Fibroblast of skin of right quadriceps (primary cell): ENCODE measurements at places on chromosomes 12 and 14.

DNA sequence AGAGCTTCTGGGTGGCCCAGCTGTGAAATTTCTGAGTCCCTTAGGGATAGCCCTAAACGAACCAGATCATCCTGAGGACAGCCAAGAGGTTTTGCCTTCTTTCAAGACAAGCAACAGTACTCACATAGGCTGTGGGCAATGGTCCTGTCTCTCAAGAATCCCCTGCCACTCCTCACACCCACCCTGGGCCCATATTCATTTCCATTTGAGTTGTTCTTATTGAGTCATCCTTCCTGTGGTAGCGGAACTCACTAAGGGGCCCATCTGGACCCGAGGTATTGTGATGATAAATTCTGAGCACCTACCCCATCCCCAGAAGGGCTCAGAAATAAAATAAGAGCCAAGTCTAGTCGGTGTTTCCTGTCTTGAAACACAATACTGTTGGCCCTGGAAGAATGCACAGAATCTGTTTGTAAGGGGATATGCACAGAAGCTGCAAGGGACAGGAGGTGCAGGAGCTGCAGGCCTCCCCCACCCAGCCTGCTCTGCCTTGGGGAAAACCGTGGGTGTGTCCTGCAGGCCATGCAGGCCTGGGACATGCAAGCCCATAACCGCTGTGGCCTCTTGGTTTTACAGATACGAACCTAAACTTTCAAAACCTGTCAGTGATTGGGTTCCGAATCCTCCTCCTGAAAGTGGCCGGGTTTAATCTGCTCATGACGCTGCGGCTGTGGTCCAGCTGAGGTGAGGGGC, 38.9 kb downstream of the DAD1 start:
- peak; percentile 83 for DNase-seq

DNA sequence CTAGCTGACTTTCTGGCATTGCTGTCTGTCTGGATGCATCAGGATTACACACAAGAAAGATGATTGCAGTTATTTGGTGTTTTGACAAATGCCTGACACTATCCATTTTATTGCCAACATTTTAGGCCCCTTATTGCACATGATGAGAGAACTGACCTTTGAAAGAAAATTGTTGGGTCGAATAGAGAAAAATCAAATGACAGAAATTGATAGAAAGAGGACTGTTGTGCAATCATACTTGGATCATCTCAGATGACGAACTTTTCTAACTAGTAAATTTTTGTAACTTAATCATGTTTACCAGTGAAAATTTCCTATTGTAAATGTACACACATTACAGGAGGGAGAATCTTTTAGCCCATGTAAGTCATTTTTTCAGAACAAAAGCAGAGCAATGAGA, 251.5 kb upstream of the USP15 start:
- no peak for DNase-seq

GRCh38 chr12:2462087-2462486, 332.7 kb upstream of the FKBP4 start:
- DNase-seq, result no peak

DNA sequence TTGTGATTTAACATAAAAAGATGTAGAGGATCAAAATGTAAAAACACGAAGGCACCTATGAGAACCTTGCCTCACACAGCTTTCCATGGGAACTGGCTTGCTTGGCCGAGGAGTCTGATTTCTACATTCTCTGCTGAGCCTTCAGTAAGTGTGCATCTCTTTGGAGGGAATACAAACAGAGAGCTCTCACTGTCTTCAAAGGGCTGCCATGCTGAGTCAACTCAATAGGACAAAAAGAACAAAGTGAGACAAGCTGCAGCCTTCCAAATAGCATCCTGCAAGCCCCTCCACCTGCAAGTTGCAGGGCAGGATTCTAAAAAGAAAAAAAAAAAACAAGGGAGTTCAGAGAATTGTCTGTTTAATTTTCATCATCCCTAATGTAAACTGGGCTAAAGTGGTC, 411.9 kb downstream of the NELL2 start:
- DNase-seq, result no peak

- DNase-seq, result no peak
Measured at GRCh38 chr12:14903386-14904098, 17.9 kb upstream of the MGP start.

GRCh38 chr14:76576047-76576741, 185.1 kb upstream of the VASH1 start:
- no peak for DNase-seq

DNA sequence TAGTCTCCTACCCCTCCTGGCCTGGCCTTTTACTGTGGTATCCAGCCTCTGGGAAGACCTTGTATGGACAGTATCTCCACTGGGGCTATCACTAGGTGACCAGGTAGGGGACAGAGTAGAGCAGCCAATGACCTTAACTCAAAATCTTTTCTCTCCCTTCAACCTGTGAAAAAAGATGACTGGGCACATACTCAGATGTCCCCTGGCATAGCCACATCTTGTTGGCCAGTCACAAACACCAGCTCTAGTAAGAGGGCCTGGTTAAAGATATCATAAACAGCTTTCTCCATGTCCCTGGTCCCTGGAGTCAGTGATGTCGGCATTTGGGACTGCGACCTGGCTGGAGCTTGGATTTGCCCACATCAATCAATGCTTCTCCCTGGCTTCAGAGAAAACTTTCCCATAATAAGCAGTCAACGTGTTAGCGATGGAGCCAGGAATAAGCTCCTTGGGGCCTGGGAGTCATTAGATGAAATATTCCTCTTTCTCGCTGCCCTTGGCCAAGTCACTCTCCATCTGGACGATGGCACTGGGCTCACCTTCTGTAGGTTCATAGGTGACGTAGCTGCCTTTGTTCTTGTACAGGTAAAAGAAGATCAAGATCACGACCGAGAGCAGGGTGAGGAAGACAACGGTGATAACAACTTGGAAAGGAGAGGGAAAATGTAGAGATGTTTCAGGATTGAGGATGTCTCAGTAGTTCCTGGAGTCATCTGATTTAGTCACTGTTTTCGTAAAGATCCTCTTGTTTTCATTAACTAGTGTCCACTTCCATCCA, 7.0 kb downstream of the DAZAP2 start:
- DNase-seq, result no peak

- DNase-seq, result no peak
Measured at GRCh38 chr12:49491823-49492222, 47.0 kb upstream of the KCNH3 start.

GRCh38 chr12:96907671-96908422, 790 bp downstream of the NEDD1 start:
- no peak for DNase-seq

- DNase-seq, result no peak
Measured at GRCh38 chr12:132364348-132364902, 35.0 kb upstream of the GALNT9 start.

- DNase-seq, result no peak
Measured at GRCh38 chr12:96400631-96401075, 414 bp upstream of the CDK17 start.

DNA sequence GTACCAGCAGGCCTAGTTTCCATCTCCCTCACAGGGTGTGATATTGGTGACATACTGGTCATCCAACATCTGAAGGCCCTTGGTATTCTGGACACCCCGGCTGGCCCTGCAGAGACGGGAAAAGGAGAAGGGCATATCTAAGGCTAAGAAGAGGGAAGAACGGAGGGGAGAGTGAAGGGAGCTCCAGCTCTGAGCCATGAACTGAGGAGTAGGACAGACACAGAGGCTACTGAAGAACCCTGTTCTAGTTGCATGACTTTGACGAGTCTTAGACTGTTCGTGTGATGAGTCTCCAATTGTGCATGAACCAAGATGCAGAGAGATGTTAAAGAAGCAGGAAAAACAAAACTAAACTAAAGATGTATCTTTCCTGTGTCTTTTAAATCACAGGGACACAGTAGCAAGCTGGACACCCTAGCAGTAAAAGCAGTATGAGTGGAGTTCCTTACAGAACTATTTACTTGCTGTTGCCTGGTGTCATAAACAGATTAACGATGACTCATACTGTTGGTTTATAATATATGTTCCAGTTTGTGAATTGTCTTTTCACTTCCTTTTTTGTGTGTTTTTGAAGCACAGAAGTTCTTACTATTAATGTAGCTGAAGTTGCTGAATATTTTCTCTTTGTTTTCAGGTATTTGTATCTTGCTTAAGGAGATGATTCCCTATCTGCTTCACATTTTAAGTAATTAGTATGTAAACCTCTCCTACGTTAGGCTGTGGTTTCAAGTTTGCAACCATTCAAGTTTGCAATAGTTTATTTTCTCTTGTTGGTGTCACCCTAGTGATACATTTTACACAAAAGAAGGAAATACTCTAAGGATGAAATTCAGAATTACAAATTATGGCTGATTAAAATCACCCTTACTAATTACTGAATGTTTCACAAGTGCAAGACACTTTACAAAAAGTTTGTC, 15.7 kb downstream of the FAR2 start:
- peak; percentile 51 for DNase-seq

GRCh38 chr12:95480230-95480629, 6.3 kb downstream of the METAP2 start:
- no peak for DNase-seq

DNA sequence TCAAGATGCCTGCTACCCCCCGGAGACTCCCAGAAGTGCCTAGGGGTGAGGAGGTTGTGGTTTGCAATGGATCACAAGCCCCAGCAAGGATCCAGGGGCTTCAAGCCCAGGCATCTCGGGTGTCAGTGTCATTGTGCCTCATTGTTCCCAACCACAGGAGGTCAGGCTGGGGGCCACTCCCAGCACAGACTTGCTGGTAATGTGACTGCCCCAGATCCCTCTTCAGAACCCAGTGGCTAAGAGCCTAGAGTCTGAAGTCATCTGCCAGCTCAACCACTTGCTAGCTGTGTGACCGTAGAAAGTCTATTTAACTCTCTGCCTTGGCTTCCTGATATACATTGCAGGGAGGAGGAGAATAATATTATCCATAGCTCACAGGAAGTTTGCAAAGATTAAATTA, 7.7 kb upstream of the ASB2 start:
- DNase-seq, result peak; percentile 26

- DNase-seq, result no peak
Measured at GRCh38 chr12:65792724-65793123, 31.6 kb upstream of the HMGA2 start.

- no peak for DNase-seq
Measured at GRCh38 chr14:106511006-106511799, 984.8 kb downstream of the TMEM121 start.

GRCh38 chr12:3336606-3337311, 154.2 kb upstream of the PRMT8 start:
- no peak for DNase-seq

DNA sequence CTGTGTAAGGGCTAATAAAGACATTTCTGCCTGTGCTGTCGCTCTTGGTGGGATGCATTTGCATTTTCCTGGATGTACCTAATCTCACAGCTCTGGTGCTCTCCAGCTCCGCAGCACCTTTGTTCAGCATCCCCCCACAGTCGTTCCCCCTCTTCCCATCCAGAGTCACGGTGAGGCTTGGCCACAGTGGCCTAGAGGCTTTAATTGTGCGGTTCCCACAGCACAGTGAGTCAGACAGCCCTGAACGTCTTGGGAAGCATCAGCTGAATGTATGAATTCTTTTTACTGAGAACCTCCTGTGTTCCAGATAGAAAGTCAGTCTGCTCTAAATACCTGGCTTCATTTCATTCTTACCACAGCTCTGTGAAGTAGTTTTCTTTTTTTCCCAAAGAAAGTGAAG, 28.7 kb downstream of the MLXIP start:
- peak; percentile 65 for DNase-seq

GRCh38 chr12:6280672-6281071, 29.8 kb upstream of the PLEKHG6 start:
- DNase-seq, result no peak

DNA sequence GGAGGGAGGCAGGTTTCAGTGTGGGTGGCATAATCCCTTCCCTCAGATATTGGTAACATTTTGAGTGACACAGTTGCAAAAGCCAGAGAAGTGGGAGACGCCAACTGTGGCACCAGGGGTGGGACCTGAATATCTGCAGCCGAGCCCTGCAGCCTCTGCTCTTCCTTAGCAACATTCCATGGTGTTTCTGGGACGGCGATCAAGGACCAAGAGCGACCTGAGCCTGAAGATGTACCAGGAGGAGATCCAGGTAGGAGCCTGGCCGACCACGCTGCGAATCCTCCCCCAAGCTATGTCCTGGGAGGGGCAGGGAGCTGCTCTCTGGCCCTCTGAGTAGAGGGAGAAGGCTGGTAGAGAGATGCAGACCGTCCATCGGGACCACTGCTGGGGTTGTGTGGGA, 41.8 kb downstream of the SLC8B1 start:
- no peak for DNase-seq

DNA sequence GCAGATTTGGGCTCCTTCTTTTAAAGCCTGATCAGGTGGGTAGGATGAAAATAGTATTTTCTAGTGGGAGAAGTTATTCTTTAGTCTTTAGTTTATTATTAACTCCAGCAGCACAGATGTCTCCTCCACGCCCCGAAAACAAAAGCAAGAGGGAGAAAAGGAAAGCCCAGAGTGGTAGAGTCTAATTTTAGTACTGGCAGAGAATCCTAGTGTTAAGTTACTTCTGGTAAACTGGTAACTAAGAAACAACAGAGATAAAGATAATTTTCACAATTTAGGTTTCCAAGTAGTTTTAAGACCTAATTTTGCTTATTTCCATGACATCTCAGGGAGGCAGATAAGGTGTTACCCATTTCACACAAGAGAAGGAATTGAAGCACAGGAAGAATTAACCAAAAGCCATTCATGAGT, 16.3 kb downstream of the ATP5MC2 start:
- DNase-seq, result no peak

GRCh38 chr12:78406828-78407227, 457.7 kb upstream of the SYT1 start:
- peak; percentile 53 for DNase-seq

DNA sequence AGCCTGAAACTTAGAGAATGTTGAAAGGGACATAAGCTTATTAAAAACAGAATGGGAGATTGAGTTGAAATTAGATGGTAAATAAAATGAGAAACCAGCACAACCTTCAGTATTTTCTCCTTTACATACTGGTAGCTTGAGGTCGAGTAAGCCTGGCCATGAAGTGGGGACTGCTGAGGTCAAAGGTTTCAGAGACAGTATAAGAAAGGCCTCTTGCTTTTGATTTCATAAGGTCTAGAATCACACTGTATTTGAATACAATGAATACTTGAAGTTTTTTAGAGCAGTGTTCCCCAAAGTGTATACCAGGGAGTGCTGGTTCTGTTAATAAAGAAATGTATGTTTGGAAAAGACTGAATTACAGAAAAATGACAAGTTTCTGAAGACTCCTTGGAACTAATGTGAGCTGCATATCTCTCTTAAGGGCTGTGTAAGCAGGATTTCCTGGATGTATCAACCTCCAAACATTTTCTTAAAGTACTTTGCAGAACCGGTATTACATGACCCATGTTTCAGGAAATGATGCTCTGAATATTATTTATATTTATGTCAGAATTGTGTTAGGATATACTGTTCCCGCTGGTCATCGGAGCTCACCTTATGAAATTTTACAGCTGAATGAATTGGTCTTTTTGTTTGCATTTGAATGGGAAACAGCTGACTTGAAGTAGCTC, 85.0 kb downstream of the AKAP6 start:
- DNase-seq, result no peak
